Muscle of arm (tissue), 14 donors: ENCODE measurements at places on chromosomes 12 and 14. TPM values are rescaled to one million over a fixed set of nuclear protein-coding genes. Genes with fewer than 3 reads are reported as not detected.

DNA sequence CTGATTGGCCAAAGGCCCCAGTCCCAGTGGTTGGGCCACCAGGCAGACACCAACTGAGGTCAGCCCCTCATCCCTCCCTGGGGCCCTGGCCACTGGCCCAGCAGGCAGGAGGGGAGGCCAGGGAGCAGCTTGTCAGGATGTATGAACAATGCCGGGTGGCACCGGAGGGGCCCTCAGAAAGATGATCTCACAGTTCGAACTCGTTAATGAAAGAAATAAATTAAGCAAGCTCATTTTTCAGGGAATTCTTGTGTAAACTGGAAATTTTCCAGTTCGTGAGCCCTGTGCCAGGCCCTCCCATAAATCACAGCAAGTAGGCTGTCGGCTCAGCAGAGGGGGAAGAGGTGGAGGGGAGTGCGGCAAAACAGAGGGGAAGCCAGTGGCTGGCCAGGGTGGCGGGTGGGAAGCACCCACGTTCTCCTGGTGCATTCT is 177.0 kb upstream of the VASH1 start:
- DNase-seq = no peak

- DNase-seq = peak; percentile 61
Measured at GRCh38 chr12:51923506-51924365, 16.4 kb downstream of the ACVRL1 start.

- no peak for DNase-seq
Measured at GRCh38 chr12:57839996-57840395, 6.5 kb downstream of the CTDSP2 start.

- DNase-seq = no peak
Measured at GRCh38 chr14:20720741-20721140, 24.9 kb upstream of the EDDM3A start.

DNA sequence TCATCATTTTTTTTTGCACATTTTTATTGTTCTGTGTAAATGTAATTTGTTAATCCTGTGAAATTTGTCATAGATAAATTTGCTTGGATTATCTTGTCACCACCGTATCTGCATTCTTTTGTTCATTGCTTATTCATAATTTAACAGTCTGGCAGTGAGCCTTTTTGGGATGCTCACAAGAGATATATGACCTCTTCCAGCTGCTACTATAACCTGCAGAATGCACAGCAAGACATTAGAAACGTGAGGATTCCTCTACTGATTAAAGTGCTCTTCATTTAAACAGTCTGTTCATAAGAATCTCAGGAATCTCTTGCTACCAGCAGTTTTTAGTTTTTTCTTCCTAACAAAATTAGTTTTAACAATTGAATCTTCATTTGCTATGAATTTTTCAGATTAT is 9.1 kb downstream of the NPAS3 start:
- DNase-seq = no peak

Gene FAM186B
- 0.52 TPM for polyA plus RNA-seq

Gene CYP27B1
- 0.51 TPM for polyA plus RNA-seq
